ENCODE measurements at places on chromosomes 13 and 19.

DNA sequence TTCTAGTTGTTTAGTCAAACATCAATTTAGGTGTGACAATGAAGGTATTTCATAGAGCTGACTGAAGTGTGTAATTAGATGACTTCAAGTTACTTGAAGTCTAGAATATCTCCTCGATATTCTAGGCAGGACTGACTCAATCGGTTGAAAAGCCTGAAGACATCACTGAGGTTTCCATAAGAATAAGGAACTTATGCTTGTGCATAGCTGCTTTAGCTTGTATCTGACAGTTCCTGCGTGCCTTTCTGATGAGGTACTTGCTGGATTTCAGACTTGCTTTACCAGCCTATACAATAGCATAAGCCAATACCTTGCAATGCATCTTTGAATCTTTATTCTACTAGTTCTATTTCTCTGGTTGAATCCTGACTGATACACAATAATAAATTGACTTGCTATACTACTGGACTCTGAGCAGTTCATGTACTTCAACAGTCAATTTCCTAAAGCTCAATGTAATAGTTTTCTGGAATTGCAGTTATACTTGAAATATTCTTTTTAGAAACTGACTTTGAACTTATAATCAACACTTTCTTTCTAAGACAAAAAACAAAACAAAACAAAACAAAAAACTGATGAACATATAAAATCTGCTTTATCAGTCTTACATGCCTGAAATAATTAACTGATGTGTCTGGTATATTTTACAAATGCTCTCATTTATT, 1534.8 kb downstream of the SLITRK5 start:
- no peak for DNase-seq

DNA sequence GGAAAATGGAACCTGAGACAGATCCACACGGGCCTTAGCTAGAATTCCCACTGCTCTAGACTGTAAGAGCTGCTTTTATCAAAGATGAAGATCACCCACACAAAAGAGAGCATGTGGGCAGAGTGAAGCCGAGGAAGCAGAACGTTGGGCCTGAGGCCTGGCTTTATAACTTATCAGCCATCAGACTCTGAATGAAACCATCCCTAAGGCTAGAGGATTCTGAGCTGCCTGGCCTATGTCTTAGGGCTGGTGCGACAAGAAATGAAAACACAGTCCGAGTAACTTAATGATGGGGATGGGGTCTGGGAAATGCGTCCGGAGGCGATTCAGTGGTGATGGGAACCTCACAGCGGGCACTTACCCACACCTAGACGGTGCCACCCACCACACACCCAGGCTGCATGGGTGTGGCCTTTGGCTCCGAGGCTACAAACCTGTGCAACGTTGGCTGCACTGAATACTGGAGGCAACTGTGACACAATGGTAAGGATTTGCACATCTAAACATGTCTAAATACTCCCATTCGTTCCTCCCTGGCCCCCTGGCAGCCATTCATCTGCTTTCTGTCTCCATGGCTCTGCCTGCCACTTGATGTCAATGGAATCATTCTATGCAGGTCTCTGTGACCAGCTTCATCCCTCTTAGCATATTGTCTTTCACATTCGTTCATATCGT, 62.0 kb downstream of the SLC15A1 start:
- DNase-seq: no peak

GRCh38 chr13:97308735-97309429, 86.7 kb downstream of the MBNL2 start:
- no peak for DNase-seq

DNA sequence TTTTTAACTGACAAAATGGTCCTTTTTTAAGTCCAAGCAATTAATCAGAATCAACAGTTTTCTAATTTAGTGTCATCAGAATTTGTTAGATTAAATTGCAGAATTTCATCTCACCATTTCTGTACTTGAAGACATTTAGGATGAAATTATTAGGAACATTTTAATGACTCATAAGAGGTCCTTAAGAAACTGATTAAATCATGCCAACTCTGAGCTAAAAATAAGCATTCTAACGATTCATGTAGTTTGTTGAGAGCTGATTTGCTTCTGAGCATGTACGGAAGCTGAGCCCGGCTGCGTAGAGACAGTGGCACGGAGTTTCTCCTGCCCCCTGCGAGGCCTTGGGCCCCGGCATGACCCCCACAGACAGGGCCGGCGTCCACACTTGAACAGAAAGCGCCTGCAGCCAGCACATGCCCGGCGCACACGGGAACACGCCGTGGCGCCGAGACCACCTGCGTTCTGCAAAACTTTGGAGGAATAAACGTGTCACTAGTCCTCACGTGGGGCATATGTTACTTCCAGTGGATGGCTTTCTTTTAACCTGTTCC, 89.7 kb upstream of the MCF2L start:
- no peak for DNase-seq

- no peak for DNase-seq
Observed at GRCh38 chr13:37270226-37271001, 164.9 kb upstream of the CSNK1A1L start.

- DNase-seq: no peak
Observed at GRCh38 chr13:75052616-75053015, 429.4 kb downstream of the TBC1D4 start.

DNA sequence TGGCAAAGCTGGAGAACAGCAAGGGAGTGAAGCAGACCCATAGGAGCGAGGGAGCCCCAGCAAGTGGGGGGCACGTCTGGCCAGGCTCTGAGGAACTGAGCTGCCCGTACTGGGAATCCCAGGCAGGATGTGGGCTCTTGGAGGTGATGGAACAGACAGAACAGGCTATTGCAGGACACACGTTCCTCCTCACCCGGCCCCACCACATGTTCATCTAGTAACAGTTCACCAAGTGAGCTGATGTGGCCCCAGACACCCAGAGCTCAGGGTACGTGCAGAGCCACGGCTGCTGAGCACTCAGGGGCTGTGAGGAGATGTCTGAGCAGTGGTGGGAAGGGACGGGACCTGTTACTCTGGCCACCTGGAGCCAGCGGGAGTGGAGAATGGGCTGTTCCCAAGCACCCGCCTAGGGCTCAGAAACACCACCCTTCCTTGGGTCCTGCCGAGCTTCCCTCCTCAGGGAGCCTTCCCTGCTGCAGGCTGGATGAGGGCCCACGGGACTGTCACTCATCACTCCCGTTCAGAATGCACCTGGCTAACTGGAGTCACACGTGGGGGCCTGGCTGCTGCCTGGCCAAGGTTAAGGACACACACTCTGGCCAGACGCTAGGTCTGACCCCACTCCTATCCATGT, 18.4 kb downstream of the ELL start:
- no peak for DNase-seq

- DNase-seq: no peak
Observed at GRCh38 chr13:91544723-91545122, 146.3 kb downstream of the GPC5 start.

- DNase-seq: no peak
Observed at GRCh38 chr19:13241231-13242104, 91.3 kb downstream of the IER2 start.

DNA sequence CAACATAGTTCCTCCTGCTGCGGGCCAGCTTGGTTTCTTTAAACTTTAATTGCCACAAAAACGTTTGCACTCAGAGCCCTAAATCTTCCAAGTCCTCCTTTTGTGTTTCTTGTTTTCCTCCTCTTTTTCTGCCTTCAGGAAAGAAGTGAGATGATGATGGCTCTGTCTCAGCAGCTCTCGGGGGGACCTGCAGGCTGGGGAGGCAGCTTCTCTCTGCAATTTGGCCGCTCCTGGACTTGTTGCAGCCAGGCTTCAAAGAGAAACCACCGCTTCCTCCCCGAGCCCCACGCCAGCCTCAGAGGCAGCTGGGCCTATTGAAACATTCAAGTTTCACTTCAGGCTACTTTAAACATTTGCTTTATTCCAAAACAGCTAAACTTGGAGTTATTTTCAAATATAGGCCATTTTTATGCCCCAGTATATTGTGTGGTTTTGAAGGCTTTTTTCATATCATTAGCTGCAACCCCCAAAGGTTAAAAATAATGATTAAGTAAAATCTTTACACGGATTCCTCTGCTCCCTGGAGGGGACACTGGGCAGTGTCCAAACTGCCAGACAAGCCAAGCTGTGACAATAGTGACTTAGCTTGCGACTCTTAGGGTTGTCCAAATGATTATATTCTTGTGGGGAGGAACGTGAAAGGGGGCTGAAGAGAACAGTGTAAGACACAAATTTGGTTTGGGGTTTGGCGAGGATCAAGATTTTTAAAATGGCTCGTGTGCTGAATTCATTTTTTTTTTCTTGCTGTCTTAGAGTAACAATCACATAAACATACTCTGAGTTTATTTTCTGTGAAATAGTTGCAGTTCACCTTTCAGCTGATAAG, 330.8 kb downstream of the DLEU7 start:
- peak; percentile 52 for DNase-seq

GRCh38 chr13:43802511-43802910, 15.7 kb upstream of the ENOX1 start:
- no peak for DNase-seq

- no peak for DNase-seq
Observed at GRCh38 chr13:92379371-92379770, 847.2 kb upstream of the GPC6 start.

- peak; percentile 91 for DNase-seq
Observed at GRCh38 chr19:51570962-51571575, at the start of gene ZNF175. ZNF175 (plus strand) TSS chr19:51571283; CDS start chr19:51573330, 2,047 bp downstream.

DNA sequence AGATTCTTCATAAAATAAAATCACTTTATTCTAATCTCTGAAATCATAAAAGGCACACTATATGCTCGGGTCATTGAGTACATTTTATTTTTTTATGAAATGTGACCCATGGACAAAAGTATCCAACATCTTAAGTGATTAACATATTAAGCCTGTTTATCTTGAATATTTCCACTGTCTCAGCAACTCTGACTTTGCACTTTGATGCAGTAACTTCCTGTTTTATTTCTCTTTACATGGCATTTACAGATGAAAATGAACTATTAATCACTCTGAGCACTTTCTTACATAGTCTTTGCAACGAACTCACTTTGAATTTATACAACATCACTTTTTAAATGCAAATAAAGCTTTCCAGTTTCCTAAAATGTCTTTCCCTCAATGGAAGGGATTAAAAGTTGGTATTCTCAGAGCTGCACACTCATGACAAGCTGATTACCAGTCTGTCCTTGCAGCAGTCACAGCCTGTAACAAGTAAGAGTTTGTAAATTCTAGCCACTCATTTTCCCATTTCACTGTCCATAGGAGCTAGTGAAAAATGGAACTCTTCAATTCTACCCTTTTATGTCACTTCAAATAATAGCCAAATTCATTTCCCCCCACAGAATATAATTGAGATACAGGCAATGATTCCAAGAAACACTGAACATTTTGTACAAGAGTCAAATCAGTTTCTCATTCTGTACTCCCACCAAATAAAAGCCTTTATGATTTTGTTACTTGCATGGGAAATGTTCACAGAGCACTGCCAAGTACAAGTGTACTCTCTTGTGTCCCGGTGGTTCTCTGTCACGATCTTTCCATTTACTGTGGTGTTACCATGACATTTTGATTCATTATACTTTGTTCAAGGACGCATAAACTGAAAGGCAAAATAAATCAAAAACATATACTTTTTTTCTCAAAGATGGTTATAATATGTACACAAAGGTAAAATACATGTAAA, 1968.9 kb downstream of the PCDH9 start:
- DNase-seq: no peak

DNA sequence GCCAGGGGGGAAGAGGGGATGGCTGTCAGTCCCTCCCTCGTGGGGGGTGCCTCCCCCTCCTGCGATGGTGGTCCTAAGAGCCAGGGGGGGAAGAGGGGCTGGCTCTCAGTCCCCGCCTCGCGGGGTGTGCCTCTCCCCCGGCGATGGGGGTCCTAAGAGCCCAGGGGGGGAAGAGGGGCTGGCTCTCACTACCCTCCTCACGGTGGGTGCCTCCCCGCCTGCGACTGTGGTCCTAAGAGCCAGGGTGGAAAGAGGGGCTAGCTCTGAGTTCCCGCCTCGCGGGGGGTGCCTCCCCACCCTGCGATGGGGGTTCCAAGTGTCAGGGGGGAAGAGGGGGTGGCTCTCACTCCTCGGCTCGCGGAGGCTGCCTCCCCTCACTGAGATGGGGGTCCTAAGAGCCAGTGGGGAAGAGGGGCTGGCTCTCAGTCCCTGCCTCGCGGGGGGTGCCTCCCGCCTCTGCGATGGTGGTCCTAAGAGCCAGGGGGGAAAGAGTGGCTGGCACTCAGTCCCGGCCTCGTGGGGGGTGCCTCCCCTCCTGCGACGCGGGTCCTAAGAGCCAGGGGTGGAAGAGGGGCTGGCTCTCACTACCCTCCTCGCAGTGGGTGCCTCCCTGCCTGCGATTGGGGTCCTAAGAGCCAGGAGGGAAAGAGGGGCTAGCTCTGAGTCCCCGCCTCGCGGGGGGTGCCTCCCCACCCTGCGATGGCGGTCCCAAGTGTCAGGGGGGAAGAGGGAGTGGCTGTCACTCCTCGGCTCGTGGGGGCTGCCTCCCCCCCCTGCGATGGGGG, 2325.6 kb upstream of the PCDH20 start:
- no peak for DNase-seq
